ENCODE measurements at places on chromosomes 4 and X.

GRCh38 chr4:17550549-17550948 lies 26.4 kb upstream of the LAP3 start:
- DNase-seq = no peak

- DNase-seq = no peak
Observed at GRCh38 chr4:56475917-56476316, 8.5 kb downstream of the SRP72 start.

GRCh38 chr4:25528391-25528790 lies 127.3 kb upstream of the SLC34A2 start:
- DNase-seq = no peak

DNA sequence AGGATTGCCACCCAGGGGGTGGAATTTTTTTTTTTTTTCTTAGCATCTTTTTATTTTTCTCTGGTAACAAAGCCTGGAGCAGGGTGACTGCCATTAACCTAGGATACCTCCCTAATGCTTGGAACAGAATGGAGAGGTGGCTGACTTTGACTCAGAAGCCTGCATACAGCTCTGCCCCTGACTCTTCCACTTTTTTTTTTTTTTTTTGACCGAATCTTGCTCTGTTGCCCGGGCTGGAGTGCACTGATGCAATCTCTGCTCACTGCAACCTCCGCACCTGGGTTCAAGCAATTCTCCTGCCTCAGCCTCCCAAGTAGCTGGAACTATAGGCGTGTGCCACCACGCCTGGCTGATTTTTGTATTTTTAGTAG lies 341 bp upstream of the SLC2A9 start:
- DNase-seq = no peak

- no peak for DNase-seq
Observed at GRCh38 chr4:21887481-21887880, 61.1 kb downstream of the KCNIP4 start.
